ENCODE measurements at places on chromosomes 1 and 21.

GRCh38 chr1:87329051-87329525 lies 408 bp downstream of the LMO4 start:
- peak; percentile 58 for DNase-seq

GRCh38 chr1:156608981-156609380 lies 7.7 kb upstream of the GPATCH4 start:
- DNase-seq = peak; percentile 59

GRCh38 chr1:39695016-39695415 lies 3.8 kb upstream of the HPCAL4 start:
- DNase-seq = no peak

DNA sequence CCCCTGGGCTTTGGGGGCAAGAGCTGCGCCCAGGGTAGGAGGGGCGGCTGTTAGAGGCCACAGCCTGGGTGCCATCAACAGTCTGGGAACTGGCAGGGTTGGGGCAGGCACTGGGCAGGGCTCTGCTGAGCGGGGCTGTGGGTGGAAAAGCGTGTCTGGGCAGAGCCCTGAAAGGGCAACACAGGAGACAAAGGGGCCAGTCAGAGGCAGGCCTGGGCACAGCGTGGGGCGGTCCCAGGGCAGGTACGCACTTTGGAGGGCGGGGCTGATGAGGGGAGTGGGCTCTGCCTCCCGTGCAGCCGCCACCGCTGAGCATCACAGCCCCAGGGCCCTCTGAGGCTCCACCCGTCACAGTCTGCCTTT lies 13.9 kb downstream of the CELSR2 start:
- DNase-seq = no peak

DNA sequence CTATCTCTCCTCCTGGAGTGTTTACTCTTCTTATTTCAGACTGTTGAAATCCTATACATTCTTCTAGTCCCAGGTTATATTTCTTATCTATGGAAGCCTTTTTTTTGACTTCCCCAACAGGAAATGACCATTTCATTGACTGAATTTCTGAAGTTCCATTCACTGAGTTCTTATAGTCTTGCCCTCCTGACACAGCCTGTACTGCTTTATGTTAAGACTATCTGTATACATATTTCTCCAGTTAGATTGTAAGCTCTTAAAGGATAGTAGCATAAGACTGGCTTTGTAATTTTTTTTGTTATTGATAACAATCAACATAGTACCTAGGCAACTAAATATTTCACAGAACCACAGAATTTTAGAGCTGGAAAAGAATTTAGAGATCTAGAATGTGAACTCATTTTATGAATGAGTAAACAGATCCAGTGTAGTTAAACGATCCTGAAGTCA lies 14.9 kb upstream of the MACF1 start:
- DNase-seq = no peak

DNA sequence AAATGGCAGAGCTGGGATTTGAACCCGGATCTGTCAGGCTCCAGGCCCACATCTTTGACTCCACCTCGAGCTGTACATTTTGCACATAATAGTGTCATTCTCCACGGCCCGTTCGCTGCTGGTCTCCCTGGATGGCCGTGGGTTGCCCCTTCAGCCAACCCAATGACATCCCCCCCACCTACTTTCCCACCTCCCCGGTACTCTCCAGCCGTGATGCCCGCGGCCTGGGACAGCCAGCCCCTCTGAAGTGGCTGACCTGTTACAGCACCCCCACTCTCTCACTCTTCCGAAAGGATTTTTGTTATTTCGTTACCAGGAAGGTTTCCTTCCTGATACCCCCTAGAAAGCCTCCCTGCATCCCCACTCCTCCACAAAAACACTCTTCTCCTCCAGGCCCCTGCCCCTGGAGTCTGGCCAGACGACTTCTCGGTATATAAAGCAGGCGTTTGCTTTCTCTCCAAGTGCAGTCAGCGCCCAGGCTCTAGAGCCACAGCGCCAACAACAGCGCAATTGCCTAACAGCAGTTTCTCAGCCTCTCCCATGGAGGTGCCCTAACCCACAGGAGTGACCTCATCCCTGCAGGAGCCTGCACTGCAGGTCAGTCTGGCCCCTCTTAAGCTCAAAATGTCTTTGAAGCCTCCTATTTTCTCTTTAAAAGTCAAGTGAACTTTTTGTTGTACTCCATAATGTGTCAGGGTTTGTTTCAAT lies 14.5 kb upstream of the GJB5 start:
- peak; percentile 30 for DNase-seq

- DNase-seq = no peak
These were observed 8.2 kb downstream of the ACADM start for GRCh38 chr1:75732703-75733102.

- DNase-seq = no peak
These were observed 79.9 kb downstream of the LAMC1 start for GRCh38 chr1:183103147-183103546.

DNA sequence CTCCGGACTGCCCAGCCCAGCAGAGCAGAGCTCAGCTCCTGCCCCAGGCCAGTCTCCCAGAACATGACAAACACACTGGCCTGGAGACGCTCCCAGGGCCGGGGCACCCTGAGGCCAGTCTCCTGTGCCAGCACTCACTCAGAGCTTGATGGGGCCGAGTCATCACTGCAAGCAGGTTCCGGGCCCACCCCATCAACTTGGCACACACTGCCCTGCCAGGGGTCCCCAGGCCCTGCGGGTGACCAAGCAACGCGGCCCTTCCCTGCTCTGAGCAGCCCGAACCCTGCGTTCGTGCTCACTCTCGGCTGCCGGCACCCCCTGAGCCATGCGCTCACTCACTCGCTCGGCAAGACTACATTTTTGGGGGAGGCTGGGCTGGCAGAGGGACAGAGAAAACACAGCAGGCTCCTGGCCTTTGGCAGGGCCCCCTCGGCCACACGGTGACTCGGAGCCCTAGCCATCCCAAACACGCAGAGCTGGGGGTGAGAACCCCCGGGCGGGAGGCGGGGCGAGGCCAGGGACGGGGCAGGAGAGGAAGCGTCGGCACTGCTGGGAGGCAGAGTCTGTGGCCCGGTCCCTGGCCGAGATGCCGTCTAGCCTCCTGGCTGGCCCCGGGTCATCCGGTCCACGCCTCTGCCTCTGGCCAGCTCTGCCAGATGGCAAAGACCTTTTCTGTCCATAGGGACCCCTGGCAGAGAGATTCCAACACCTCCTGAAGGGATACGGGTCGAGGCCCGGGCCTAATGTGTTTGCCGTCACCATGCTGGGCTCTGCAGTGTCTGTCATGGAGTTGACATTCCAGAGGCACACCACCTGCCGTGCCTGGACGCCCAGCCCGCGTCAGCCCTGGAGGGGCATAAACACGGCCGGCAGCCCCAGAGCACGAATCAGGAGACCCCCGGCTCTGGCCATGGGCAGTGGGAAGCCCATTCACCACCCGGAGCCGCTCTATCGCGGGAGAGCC lies 68.0 kb downstream of the MEGF6 start:
- no peak for DNase-seq

- no peak for DNase-seq
These were observed 2.5 kb downstream of the NFASC start for GRCh38 chr1:204873176-204873575.

GRCh38 chr1:149849111-149849946 lies 50.0 kb upstream of the BOLA1 start:
- DNase-seq = no peak

GRCh38 chr1:199447906-199448305 lies 579.6 kb upstream of the NR5A2 start:
- DNase-seq = no peak

GRCh38 chr1:204419064-204419403 lies 7.4 kb upstream of the PPP1R15B start:
- DNase-seq = no peak

DNA sequence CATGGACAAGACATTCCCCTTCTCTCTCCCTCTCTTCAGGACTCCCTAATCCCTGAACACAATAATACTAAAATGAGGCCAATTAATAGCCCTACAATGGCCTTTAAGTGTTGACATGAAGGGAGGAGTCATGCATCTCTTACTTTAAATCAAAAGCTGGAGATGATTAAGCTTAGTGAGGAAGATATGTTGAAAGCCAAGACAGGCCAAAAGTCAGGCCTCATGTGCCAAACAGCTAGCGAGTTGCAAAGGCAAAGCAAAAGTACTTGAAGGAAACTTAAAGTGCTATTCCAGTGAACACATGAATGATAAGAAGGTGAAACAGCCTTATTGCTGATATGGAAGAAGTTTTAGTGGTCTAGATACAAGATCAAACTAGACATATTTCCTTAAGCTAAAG lies 49.5 kb upstream of the CD46 start:
- DNase-seq = no peak

GRCh38 chr1:209249280-209249670 lies 334.2 kb upstream of the CAMK1G start:
- no peak for DNase-seq

DNA sequence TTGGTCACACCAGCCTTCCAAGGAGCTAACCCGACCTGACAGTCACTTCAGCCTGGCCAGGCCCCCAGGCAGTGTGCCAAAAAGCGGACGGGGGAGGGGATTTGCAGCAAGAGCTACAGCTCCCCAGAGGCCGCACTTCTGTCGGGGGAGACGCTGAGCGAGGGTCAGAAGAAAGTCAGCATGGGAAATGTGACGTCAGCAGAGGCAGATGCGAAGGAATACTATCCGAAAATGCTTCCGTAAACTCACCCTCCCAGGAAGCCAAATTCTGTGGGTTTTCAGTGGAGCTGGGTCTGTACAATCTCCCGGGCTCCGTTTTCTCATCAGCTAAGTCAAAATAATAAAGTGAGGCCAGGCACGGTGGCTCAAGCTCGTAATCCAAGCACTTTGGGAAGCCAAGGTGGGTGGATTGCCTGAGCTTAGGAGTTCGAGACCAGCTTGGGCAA lies 28.5 kb upstream of the ECE1 start:
- no peak for DNase-seq

- DNase-seq = no peak
These were observed 26.6 kb downstream of the ABCG1 start for GRCh38 chr21:42245331-42246193.

GRCh38 chr1:107415241-107415640 lies 274.4 kb downstream of the NTNG1 start:
- DNase-seq = no peak

DNA sequence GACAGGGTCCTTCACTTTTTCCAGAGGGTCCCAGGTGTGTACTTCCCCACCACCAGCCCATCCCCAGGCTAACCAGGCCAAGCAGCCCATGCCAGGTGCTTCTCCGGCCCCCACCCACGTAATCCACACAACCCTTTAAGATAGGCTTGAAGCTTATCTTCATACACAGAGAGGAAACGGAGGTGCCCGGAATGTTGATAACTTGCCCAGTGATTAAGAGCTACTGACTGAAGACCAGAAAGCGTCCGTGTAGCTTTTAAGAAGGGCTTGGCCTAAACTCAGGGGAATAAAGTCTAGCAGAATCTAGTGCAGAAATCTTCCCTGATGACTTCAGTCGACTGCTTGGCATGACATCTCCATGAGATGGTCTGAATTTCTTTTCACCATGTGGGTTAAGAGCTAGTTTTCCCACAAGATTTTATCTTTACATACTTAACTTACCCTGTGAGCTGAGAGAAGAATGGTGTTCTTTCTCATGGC lies 138.7 kb downstream of the GALNT2 start:
- peak; percentile 78 for DNase-seq

- no peak for DNase-seq
These were observed 9.9 kb upstream of the CFHR4 start for GRCh38 chr1:196877964-196878363.

- no peak for DNase-seq
These were observed 69.0 kb downstream of the KCND3 start for GRCh38 chr1:111920221-111921024.

DNA sequence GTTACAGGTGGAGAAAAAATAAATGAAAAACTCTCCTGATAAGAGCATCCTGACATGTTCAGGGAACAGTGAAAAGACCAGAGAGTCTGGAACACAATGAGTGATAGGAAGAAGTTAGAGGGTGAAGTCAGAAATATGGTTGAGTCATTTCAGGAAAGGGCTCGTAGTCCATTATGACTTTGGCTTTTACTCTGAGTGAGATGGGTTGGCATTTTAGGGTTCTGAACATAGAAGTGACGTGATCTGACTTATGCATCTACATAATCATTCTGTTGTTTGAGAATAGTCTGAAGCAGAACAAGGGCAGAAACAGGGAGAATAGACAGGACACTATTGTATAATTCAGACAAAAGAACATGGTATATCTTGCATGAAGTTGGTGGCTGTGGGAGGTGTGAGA lies 5.8 kb downstream of the HMCN1 start:
- no peak for DNase-seq

DNA sequence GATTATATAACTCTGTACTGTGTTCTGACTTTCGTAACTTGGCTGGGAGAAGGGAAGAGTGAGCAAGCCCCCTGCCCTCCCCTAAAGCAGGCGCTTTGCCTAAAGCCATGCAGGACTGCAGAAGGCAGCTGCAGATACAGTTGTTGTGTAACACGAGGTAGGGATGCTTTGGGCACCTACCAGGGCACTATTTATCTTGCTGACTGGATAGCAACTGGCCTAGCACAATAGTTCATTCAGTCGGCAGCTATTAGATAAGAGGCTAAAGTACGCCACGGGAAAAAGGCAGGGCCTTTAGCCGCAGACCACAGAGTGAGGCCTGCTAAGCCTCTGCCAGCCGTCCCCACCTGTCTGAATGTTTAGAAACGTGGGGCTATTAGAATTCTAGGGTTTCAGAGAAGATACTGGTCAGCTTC lies 80.9 kb downstream of the TTC3 start:
- no peak for DNase-seq

- no peak for DNase-seq
These were observed 524.8 kb downstream of the PTPRC start for GRCh38 chr1:199163670-199164069.

- DNase-seq = no peak
These were observed 48.7 kb downstream of the NTMT2 start for GRCh38 chr1:170194451-170194850.

GRCh38 chr1:247056071-247056470 lies 22.5 kb downstream of the ZNF670 start:
- DNase-seq = no peak

- DNase-seq = no peak
These were observed 65.6 kb upstream of the PLXNA2 start for GRCh38 chr1:208309771-208310170.

GRCh38 chr1:185846672-185847444 lies 112.7 kb downstream of the HMCN1 start:
- DNase-seq = no peak

- no peak for DNase-seq
These were observed 101.5 kb downstream of the LMX1A start for GRCh38 chr1:165254896-165255625.

DNA sequence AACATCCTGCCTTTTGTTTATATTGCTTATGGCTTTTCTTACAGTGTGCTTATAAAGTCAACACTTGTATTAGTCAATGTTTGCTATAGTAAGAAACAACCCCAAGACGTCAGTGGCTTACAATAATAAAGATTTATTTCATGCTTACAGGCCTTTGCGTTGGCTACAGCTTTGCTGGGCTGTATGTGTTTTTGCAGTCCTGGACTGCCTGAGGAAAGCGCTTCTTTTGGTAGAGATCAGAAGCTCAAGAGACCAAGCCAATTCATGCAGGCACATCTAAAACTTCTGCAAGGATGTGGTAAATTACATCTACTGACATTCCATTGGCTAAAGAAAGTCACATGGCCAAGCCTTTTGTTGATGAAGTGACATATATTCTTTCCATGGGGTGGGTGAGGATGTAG lies 17.5 kb upstream of the PRKAA2 start:
- no peak for DNase-seq

Measured in K562 (cell line).